Kidney capillary endothelial cell (primary cell): ENCODE measurements at places on chromosomes 1 and 21.

- DNase-seq: no peak
Observed at GRCh38 chr1:51635615-51636014, 18.7 kb downstream of the OSBPL9 start.

- no peak for DNase-seq
Observed at GRCh38 chr1:77704736-77705135, 22.3 kb upstream of the ZZZ3 start.

- DNase-seq: no peak
Observed at GRCh38 chr1:22814176-22815042, 103.8 kb downstream of the EPHB2 start.

GRCh38 chr1:113021430-113022085 is 51.4 kb upstream of the LRIG2 start:
- DNase-seq: no peak

GRCh38 chr1:154304664-154305337 is 16.1 kb upstream of the AQP10 start:
- peak; percentile 67 for DNase-seq

DNA sequence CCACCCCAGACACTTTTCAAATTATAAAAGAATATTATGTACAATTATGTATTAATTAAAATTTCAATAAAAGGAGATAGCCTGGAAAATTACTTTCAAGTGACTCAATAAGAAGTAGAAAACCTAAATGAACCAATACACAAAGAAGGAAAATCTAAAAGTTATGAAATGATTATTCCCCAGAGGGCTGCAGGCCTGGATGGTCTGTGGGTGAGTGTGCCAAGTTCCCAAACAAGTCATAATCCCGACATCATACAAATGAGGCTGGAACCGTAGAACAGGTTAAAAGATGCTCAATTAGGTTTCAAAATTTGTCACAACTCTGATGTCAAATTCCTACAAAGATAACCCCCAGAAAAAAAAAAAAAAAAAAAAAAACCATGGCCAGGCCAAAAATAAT is 12.7 kb downstream of the SPATC1L start:
- no peak for DNase-seq

DNA sequence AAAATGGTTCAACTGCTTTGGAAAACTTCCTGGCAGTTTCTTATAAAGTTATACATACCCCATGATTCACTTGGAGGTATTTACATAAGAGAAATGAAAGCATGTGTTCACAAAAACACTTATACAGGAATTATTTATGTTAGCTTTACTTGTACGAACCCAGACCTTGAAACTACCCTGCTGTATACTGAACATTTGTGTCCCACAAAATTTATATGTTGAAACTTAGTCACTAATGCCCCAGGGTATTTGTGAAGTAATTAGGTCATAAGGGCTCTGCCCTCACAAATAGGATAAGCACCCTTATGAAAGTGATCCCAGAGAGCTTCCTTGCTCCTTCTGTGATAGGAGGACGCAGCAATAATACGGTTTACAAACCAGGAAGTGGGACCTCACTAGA is 42.7 kb upstream of the B3GALT2 start:
- DNase-seq: no peak

DNA sequence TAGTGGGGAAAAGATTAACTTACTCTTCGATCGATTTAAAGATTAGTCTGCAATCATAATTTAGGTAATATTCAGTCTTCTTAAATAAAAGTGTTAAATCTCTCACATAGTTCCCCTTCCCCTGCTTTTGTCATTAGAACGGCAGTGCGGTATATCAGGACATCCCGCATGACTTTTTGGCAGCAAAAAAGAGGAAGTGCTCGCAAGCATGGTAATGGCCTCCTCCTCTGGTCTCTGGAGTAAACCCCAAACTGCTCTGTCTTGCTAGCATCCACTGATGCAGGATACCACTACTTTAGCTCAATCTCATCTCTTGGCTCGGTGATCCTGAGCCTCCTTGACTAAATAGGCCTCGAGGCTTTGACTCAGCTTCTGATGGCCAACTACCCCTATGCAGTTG is 78.7 kb upstream of the VAV3 start:
- DNase-seq: no peak
